AG04450 (cell line): ENCODE measurements at places on chromosomes 1 and 21.

DNA sequence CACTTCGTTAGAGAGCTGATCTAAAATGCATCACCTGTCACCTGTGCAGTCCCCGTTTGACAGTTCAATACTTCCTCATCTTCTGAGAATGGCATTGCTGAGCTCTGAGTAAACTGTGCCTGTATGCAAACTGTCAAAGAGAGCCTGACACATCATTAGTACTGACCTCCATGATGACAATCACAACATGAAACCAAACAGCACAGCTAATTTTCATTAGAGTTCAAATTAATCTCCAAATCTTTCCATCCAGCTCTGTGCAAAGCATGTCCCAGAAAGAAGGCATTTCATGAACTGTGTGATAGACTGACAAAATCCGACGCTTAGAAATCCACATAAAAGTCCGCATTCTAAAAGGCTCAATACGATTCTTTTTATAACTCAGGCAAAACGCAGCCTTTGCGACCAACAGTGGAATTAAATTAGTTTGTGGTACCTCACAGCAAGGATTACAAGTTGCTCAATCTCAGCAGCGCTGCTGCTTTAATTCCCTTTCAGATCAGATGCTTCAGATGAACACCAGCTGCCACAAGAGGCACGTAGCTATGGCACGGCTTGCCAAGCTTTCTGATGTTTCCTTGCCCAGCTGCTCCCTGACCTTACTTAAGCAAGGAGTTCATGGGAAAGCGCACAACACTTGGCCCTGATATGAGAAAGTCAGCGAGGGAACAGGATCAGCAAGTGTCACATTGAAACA lies 765.5 kb upstream of the PRMT6 start:
- DNase-seq = no peak

GRCh38 chr1:67840449-67840848 lies 7.2 kb upstream of the GNG12 start:
- peak; percentile 69 for DNase-seq

DNA sequence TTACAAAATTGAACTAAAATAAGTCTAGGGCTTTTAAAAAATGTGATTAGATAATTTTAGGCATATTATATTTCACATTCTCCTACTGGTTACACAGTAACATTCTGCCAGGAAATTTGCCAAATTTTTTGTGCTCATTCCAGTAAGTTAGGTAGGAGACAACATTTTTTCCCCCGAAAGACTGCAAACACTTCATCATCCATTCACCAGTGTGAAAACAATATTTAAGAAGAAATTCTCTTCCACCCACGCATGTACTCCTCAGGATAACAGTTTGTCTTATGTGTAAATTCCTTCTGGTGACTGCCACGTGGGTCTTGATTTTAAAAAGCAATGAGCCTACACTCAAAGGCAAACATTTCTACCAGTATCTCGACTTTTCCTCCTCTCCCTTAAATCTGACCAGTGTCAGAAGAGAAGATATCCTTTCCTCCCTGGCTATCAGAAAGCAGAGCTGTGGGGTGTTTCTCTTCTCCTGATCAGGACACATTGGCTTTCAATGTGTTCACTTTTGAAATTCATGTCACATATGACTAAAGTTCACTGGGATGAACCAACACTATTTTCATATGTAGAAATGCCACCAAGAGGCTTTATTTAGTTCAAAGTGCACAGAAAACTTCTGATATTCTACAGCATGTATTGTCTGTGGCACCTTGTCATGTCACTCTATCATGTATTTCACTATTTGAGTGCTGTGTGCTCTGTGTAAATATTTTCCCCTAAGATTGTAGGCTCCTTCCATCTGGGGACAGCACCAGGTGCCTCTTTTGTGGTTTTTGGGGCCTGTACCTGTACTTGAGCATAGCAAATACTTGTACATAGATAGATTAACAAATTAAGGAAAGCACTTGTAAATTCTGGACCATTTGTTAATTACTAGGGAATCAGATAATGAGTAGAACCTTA lies 38.6 kb downstream of the LHX9 start:
- peak; percentile 18 for DNase-seq

- DNase-seq = no peak
Observed at GRCh38 chr1:211638246-211638645, 37.2 kb downstream of the NEK2 start.

GRCh38 chr1:230641346-230641745 lies 935 bp upstream of the COG2 start:
- no peak for DNase-seq

DNA sequence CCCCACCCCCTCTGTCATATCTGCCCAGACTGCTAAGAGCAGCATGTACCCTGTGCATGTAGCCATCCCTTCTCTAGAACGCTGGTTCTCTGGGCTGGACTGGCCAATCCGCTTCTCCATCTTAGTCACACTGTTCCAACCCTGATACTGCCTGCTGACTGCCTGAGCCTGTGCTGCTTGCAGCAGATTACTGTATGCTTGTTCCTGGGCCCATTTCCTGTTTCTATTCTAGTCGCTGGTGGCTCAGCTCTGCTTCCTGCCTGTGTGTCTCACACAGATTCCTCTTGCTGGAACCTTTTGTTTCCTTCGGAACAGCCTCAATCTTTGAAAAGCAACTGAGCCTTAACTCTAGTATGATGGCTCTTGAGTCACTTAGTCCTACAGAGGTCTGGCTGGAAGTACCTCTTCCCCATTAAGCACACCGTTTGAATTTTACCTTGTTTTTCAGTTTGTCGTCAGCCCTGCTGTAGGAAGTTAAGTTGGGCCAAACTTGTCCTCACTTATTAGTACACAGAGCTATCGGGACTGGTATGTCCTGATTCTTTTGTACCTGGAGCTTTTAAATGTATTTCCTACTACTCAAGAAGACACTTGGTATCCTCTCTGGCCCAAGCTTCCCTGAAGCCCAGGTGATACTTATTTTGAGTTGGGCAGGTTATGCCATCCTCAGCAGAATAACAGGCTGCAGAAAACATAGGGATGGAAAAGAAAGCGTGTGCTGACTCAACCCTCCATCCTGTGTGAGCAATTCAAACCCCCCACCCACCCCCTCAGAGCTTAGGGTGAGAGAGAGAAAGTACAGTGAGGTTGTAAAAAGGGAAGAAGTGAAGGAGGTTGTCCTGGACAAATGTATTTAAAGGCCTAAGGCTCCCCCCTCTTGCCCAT lies 43.4 kb upstream of the PIGV start:
- DNase-seq = peak; percentile 50

- no peak for DNase-seq
Observed at GRCh38 chr1:92095874-92096273, 15.7 kb downstream of the BTBD8 start.

GRCh38 chr1:905071-905749 lies 18.5 kb upstream of the SAMD11 start:
- DNase-seq = no peak

DNA sequence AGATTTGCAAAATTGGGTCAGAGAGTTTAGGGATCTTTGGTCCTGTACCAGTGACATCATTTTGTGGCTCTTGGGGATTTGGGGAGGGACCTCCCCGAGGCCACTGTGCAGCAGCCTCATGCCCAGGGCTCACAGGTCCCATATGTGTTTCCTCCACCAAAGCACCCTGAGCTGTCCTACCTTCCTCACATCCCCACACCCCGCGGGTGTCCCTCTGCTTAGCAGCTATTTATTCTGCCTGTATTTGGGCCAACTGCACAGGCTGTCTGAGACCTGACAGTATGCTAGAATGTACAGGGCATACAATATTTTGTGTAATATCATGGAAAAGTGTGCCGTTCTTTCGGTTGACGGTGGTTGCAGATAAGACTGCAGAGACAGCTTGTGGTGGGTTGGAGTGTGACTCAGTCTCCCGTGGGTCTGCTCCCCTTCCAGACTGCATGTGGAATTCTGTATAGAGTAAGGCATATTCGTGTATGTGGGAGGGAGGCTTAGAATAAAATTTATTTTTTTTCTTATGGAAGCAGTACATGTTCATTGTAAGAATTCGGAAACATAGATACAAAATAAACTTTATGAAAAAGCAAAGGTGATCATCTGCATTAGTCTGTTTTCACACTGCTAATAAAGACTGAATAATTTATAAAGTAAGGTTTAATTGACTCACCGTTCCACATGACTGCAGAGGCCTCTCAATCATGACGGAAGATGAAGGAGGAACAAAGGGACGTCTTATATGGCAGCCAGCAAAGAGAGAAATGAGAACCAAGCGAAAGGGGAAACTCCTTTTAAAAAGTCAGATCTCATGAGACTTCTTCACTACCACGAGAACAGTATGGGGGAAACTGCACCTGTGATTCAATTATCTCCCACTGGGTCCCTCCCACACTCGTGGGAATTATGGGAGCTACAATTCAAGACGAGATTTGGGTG lies 84.4 kb downstream of the ADARB1 start:
- no peak for DNase-seq

DNA sequence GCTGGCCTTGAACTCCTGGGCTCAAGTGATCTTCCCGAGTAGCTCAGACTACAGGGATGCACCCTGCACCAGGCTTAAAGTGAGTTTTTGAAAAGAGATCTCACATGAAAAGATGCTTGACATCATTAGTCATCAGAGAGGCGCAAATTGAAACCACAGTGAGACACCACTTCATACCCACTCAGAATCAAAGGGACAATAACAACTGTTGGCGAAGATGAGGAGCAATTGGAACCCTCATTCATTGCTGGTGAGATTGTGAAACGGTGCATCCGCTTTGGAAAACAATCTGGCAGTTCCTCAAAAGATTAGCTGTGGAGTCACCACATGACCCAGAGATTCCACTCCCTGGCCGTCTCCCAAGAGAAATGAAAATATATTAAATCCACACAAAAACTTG lies 122.3 kb downstream of the PGBD5 start:
- DNase-seq = no peak

- DNase-seq = no peak
Observed at GRCh38 chr1:153444078-153444477, 16.4 kb downstream of the S100A7 start.

- DNase-seq = no peak
Observed at GRCh38 chr1:175062858-175063257, 4.8 kb upstream of the TNN start.

DNA sequence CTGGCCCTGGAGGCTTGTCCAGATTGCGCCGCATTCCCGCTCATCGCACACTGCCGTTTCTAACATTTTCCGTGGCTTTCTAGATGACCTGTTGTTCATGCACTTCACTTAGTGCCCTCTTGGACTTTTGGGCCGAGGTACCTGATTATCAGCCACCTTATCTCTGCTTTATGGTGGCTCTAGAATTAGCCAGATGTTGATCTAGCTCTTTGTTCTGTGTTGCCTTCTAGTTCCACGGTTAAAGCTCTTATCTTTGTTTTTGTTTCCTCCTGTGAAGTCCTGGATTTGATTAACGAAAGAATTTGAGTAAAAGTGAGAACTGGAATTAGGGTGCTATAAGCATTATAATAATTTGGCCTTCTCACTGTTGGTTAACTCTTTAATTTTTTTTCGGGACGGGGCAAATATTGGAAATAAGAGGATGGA lies 945 bp downstream of the RNPEP start:
- DNase-seq = no peak

GRCh38 chr1:175742790-175743459 lies 470 bp downstream of the TNR start:
- no peak for DNase-seq

- no peak for DNase-seq
Observed at GRCh38 chr1:55276671-55277376, 61.7 kb upstream of the USP24 start.

GRCh38 chr1:181482521-181483284 lies 614 bp upstream of the CACNA1E start:
- no peak for DNase-seq

DNA sequence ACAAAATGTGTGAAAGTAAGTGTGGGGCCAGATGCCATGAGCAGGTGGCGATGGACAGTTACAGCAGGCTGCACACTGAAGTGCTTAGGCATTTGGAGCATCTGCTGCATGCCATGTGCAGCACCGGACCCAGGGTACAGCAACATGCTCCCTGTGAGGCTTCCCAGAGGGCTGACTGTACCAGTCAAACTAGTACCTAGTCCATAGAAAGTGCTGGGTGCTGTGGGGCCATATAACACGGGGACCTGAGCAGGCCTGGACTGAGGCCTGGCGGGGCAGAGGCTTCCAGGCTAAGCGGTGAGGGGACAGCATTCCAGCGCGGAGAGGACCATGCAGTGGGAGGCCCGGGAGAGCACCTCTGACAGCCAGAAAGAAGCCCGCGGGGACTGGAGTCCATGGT lies 29.9 kb upstream of the PKP1 start:
- DNase-seq = no peak

GRCh38 chr1:63758791-63759190 lies 15.0 kb upstream of the ROR1 start:
- DNase-seq = no peak

GRCh38 chr1:61255358-61255703 lies 173.0 kb downstream of the NFIA start:
- DNase-seq = no peak

GRCh38 chr1:115299266-115299665 lies 38.8 kb downstream of the NGF start:
- no peak for DNase-seq

GRCh38 chr1:66598670-66599069 lies 64.7 kb downstream of the SGIP1 start:
- DNase-seq = peak; percentile 59

DNA sequence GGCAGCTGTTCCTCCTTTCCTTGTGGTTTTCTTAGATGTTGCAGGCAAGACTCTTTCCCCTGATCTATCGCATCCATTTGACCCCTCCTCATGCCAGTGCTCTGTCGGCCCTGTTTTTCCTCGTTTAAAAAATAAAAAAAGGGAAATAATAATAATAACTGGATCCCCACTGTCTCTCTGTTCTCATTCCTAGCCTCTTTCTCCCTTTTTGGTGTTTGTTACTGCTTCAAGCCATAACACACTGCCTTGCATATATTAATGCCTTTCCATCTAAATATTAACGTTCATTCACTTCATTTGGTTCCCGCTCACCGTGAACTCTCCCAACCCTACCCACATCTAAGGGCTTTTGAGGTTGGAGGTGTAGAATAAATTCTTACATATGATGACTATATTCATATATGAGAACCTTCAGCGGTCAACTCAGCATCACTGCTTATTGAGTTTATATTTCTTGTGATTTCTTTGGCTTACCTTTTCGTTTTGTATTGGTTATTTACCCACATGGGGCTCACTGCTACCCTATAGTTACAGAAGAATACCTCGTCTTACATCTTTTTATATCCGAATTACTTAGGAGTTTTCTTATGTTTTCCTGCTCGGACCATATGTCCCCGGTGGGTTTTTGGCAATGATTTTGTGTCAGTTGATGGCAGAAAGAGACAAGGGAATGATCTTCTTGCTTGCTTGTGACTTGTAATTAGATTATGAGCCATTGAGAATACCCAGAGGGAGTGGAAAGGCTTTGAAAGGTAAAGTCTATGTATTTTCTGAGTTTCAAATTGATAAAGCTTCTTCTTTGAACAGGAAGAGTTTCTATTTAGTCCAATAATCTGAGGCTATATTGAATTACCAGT lies 805 bp downstream of the ATG4C start:
- DNase-seq = no peak

- no peak for DNase-seq
Observed at GRCh38 chr1:161009602-161010211, 11.2 kb downstream of the F11R start.

DNA sequence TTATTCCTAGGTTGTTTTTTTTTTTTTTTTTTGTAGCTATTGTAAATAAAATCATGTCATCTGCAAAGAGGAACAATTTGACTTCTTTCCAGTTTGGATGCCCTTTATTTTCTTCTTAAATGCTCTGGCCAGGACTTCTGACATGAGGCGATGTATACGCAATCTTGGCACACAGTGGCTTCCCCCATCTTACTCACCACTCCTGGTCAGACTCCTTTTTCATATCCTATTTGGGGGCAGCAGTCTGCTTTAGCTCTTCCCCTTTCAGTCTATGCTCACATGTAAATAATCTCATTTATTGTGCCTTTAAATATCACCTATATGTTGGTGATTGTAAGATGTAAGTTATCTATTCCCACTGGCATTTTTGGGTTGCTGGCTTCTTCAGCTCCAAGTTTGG lies 56.1 kb downstream of the SLAMF6 start:
- DNase-seq = no peak
